ENCODE measurements at places on chromosomes 5 and 9. TPM values are rescaled to one million over a fixed set of nuclear protein-coding genes. Genes with fewer than 3 reads are reported as not detected.

GRCh38 chr5:13581914-13582313, 362.6 kb downstream of the DNAH5 start:
- no peak for DNase-seq

GRCh38 chr5:42905827-42906226, 94.1 kb upstream of the SELENOP start:
- no peak for DNase-seq

DNA sequence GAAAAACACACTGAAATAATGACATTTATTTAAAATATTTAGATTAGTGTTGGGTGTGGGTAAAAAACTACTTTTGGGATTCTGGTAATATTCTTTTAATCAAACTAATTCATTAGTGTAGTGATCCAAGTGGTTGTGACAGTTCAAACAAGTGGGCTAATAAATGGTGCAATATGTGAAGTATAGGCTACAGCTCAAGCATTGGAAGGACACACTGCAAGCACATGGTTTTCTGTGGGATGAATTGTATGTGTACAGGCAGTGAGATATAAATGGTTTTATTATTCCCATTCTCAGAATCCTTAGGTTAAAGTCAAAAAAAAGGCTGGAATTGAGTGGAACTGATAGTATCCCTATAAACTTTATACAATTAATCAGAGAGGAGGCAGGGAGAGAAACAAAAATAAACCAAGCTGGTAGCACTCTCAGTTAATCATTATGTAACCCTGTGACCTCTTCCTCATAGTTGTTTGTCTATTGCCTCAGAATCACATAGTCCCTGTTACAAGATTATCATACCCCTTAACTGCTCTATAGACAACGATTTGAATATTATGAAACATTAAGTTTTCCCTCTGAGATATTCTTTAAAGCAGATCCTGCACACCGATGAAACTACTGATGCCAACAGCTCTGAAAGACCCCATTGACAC, 1755.4 kb upstream of the ACO1 start:
- no peak for DNase-seq

GRCh38 chr5:67081261-67081660, 115.3 kb downstream of the CD180 start:
- DNase-seq = no peak

GRCh38 chr9:131399972-131400371, 6.1 kb downstream of the PRRC2B start:
- DNase-seq = no peak

GRCh38 chr9:121399126-121399882, 29.3 kb upstream of the STOM start:
- no peak for DNase-seq

GRCh38 chr5:133783481-133783880, 171.1 kb upstream of the FSTL4 start:
- DNase-seq = no peak

- no peak for DNase-seq
Measured at GRCh38 chr5:167488371-167488770, 803.1 kb upstream of the WWC1 start.

CCDC192 gene
- not detected for total RNA-seq
